ENCODE measurements at places on chromosomes 12 and 14.

DNA sequence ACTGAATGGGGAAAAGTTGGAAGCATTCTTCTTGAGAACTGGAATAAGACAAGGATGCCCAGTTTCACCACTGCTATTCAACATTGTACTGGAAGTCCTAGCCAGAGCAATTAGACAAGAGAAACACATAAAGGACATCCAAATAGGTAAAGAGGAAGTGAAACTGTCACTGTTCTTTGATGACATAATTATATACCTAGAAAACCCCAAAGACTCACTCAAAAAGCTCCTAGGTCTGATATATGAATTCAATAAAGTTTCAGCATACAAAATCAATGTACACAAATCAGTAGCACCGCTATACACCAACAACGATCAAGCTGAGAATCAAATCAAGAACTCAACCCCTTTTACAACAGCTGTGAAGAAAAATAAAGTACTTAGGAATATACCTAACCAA, 157.3 kb upstream of the DDHD1 start:
- DNase-seq, result no peak

GRCh38 chr14:33370426-33370825, 431.7 kb downstream of the NPAS3 start:
- no peak for DNase-seq

DNA sequence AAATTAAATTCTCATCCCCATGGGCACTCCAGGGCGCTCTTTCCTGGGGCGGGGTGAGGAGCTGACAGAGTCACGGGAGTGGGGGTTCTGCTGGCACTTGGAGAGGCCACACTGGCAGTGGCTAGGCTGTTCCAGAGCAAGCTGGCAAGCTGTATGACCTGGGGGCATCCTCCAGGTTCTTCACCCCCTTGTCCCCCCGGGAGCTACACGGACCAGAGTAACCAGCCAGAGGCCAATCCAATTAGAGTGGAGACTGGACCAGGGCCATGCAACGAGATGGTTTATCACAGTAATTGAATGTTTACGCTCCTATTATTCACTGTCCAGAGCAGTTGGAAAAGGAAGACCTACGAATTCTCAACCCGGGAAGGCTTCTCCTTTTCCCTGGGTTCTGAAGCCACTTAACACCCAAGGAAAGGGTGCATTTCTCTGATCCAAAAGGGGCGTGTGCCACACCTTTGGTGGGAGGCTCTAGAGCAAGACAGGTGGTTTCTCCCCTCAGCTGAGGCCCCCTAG, 43.8 kb upstream of the PNMA1 start:
- DNase-seq, result no peak

DNA sequence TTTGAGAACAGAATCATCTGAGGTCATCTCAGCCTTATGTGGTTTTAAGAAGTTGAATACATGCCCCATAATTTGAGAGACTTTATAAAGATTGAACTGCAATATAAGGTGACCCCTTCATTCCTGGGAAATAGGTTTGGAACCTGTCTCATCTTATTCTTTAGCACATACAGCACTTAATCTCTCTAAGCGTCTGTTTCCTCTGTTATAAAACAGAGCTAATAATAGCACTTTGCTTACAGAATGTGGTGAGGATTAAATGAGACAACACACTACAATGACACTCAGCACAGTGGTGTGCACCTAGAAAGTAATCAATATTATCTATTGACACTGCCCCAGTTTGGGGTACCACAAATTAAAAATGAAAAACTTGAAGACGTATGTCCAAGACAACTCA, 102.1 kb downstream of the DUSP6 start:
- DNase-seq, result no peak

DNA sequence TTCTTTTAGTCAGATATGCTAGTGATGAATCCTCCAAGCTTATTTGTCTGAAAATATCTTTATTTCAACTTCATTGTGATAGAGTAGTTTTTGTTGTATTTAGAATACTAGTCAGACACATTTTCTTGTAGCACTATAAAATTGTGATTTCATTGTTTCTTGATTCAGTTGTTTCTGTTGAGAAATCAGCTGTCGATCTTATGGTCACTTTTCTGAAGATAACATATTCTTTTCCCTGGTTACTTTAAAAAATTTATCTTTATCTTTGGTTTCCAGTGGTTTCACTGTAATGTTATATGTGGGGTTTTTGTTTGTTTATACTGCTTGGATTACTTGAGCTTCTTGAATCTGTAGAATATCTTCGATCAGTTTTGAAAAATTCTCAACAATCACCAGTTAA, 426.1 kb downstream of the SOX5 start:
- no peak for DNase-seq

DNA sequence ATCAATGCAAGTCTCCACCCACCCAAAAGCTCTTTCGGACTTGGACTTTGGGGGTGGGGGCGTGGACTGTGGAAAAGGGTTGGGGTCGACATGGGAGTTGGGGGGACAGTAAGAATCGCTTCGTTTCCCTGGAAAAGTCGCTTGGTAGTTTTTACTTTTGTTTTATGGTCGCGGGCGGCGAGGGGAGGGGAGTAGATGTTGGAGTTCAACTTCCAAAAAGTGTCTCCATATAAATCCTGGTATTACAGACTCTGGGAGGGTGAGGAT, 568 bp upstream of the BCL11B start:
- no peak for DNase-seq

DNA sequence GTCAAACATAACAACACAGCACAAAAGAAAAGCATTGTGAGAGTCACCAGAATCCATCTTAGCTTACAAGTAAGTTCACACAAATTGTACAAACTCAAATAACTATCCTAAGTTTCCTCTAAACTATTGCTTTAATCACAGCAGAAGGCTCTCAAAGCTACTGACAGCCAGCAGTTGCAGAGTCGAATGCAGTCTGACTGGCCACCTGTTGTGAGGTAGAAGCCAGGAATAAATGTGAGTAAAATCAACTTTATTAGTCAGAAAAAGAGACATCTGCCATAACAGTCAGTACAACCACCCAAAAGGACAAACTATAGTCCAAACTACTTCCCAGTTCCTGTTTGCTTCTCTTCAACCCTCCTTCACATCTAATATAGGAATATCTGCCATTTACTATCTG, 231.7 kb upstream of the USP15 start:
- no peak for DNase-seq

GRCh38 chr12:115956659-115957058, 320.8 kb downstream of the MED13L start:
- no peak for DNase-seq

- DNase-seq, result no peak
Observed at GRCh38 chr12:68324531-68324930, 7.6 kb downstream of the MDM1 start.

DNA sequence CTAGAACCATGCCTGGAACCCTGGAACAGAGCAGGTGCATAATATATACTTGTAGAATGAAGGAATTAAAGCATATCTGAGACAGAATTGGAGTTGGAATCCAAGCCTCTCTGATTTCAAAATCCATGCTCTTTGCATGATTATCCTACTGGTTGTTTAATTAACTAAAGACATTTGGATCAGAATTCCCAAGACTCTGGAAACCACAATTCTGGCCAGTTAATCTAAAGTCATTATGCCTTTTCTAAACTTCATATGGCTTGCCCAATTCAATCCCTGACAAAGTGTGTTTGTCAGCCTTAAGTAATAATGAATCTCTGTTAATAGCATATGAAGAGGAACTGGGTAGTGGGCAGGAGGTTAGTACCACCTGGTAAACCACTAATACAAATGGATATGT, 422.6 kb downstream of the ATP23 start:
- DNase-seq, result no peak

Measured in ELF-1 (cell line).